ENCODE measurements at places on chromosomes 3 and 15.

DNA sequence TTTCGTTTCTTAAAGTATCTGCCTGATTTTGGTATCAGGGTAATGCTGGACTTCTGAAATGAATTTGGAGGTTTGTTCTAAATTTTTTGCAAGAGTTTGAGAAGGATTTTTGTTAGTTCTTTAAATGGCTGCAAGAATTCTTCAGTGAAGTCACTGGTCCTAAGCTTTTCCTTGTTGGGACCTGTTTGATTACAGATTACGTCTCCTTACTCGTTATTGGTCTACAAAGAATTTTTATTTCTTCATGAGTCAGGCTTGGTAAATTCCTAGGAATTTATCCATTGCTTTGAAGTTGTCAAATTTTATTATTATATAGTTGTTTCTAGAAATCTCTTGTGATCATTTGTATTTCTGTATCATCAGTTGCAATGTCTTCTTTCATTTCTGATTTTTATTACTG lies 196.0 kb downstream of the DPH6 start:
- DNase-seq: no peak

GRCh38 chr3:178907081-178907480 lies 164.5 kb downstream of the ZMAT3 start:
- no peak for DNase-seq

GRCh38 chr3:36653095-36653494 lies 111.3 kb downstream of the DCLK3 start:
- DNase-seq: no peak

- no peak for DNase-seq
Observed at GRCh38 chr3:71022551-71023335, 560.8 kb downstream of the FOXP1 start.

GRCh38 chr15:59186501-59186900 lies 20.1 kb upstream of the LDHAL6B start:
- DNase-seq: no peak

DNA sequence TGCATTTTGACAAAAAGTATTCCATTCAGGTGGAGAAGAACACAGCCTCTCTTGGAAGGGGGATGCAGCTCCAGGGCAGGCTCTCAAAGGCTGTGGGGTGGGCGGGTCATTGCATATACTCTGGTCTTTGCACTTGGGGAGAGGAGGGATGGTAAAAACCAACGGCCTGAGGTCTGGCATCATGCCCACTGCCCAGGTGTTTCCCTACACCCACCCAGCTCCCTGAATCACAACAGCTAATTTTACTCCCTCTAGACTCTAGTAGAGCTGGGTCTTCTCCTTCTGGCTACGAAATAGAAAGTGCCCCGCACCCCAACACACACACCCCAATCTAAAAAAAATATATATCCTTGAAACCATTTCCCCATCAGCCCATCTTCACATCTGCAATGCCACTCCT lies 1.0 kb downstream of the MYLK start:
- DNase-seq: no peak

GRCh38 chr15:81280696-81281455 lies 43.1 kb downstream of the STARD5 start:
- no peak for DNase-seq

- no peak for DNase-seq
Observed at GRCh38 chr3:151864423-151865101, 8.9 kb upstream of the SUCNR1 start.

DNA sequence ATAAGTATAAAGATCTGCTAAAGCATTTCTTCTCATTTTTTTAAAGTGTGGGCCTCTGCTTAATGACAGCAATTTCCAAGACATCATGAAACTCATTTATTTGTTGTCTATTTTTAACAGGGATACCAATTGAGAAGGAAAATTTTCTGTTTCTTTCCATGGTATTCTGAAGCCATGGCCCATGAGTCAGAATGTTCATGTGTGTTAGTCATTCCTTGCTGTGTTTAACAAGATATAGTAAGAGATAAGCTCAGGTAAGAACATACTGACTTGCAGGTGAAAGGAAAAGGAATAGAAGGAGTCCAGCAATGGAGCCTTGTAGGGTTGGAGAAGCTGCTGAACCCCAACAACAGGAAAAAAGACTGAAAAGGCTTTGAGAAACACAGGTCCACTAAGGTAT lies 17.0 kb upstream of the ARID3B start:
- DNase-seq: no peak

GRCh38 chr15:64006642-64007041 lies 39.6 kb downstream of the DAPK2 start:
- no peak for DNase-seq

DNA sequence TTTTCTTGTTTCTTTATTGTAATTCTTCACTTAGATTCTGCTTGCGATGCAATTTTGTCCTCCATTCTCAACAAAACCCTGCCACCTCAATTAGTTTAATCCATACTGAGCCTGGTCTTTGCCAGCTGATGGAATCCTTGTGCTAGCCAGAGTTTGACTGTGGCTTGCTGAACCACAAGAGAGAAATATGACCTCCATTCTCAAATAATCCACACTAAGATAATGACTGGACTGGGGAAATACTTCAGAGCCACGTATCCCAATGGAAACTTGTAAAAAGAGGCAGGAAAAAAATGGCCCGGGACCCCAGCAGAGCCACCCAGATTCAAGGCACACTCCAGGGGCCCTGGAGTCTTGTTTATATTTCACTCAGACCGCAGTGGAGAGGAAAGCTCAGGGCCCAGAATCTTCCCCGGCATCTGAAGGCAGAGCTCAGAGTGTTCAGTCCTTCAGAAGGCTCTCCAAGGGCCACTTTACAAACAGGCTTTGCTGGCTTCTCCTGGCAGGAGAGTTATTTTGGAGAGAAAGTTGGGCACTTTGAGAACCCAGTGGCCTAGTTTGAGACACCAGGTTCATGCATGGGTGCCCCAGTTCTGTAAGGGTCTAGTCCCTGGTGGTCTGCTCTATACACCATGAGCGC lies 62.7 kb downstream of the SSUH2 start:
- no peak for DNase-seq

GRCh38 chr3:14544282-14545250 lies 4.4 kb upstream of the GRIP2 start:
- no peak for DNase-seq

- no peak for DNase-seq
Observed at GRCh38 chr3:118988198-118989130, 46.2 kb downstream of the IGSF11 start.

GRCh38 chr3:12705981-12706380 lies 42.1 kb upstream of the RAF1 start:
- DNase-seq: no peak
